ENCODE measurements at places on chromosomes 3 and 15. TPM values are rescaled to one million over a fixed set of nuclear protein-coding genes. Genes with fewer than 3 reads are reported as not detected.

- no peak for DNase-seq
These were observed 1.6 kb downstream of the EIF4A2 start for GRCh38 chr3:186784820-186785494.

HTR3E gene
- not detected for total RNA-seq

DNA sequence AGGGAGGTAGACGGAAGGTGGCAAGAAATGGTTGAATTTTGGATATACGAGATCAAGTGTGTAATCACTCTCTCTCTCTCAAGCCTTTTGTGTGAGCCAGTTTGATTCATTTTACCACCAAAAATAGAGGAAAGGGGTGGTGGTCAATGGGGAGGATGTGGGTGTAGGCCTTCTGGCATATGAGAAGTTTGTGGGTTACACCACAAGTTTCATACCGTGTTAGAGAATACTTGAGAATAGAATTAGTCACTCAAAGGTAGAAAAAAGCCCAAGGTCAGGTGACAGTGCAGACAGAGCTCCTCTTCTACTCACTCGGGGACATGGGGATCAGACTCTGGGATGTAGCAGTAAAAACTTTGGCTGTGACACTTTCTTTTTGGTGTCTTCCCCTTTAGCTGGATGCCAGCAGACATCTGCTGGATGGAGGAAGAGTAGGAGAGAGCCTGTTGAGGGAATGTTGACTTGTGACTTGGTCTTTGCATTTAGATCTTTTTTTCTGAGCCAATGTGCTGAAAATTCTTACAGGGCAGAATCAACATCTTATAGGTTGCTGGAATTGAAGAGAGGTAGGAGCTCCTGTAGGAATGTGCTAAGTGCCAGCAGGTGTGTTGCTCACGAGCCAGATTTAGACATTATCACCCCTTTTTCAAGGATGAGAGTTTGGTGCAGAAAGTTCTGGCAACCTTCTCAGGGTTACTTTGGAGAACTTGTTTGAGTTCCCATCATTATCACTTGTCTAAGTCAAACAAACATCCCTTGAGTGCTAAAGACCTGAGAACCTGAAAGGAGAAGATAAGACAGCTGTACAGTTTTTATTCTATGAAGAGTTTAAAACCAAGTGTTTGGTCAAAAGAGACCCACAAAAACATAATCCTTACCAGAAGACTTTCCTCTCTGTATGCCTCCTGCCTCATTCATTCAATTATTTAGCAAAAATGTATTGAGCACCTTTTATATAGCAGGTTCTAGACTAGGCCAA lies 43.9 kb upstream of the RYK start:
- no peak for DNase-seq

C2CD4B gene
- 0.22 TPM for total RNA-seq

DNA sequence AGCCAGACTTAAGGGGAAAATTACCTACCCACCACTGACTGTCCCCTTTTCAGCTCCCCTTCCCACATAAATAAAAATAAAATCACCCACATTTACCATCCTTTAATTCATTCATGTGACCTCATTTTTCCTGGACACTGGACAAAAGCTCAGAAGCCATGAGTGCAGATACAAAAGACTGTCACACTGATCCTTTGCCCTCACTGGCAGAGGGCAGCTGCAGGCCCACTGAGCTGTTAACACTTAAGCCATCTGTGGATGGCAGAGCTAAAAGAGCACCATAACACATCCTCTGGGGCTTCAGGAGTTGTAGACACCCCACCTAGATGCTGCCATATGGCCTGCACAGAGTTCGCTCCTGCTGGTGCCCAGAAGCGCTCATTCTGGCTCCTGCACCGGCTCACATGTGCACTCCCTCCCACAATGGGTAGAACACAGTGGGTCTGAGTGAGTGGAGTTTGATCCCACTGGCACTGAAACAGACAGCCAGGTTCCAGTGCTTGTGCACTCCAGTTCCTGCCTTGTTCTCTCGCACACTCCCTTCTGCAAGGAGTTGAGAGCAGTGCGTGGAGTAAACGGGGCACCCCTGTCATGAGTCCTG lies 38.8 kb downstream of the EDC3 start:
- no peak for DNase-seq

DNA sequence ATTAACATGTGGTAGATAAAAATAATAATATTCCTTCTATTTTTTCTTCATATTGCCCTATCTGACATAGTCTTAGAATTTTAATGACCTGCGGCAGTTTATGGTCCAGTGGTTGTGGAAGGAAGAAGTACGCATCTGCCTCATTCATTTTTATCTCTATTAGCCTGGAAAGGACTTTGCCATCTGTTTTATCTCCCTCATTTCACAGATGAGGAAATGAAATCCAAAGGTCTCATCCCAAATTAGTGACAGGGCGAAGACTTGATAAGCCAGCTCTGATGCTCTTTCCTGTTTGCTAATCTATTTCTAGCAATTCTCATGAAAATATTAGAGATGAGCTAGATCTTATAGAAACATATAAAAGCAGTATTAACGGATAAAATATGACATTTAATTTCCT lies 113.3 kb downstream of the KLHL25 start:
- no peak for DNase-seq

SMAD6 gene
- total RNA-seq, result 6.0 TPM

- DNase-seq, result no peak
These were observed 10.0 kb upstream of the EHD4 start for GRCh38 chr15:41982133-41982930.

LNP1 gene
- total RNA-seq, result 4.1 TPM

LSAMP gene
- 0.66 TPM for total RNA-seq

DISP2 gene
- 0.59 TPM for total RNA-seq

- DNase-seq, result no peak
These were observed 393.5 kb downstream of the RSL24D1 start for GRCh38 chr15:54803134-54803808.

SLC28A1 gene
- total RNA-seq, result not detected

DNA sequence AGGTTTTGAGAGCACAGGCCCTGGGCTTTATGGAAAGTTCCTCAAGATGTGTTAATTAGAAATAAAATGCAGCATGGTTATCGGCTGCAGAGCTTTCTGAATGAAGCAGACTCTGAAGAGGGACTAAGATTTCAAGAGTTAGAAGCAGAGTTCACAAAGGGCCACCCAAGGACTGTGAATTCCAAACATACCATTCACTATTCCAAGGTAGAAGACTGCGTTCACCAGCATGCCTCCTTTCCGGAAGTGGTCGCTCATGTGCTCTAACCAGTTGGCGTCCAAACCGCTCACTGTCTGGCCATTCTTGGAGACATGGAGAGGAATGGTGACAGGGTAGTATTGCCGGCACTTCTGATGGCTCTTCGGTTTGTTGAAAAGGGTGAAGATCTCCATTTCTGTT lies 104.9 kb downstream of the OXNAD1 start:
- DNase-seq, result peak; percentile 54

- DNase-seq, result no peak
These were observed 5.5 kb upstream of the LEKR1 start for GRCh38 chr3:156820692-156821080.

- no peak for DNase-seq
These were observed 231.2 kb downstream of the ATP8B4 start for GRCh38 chr15:49887659-49888322.

DNA sequence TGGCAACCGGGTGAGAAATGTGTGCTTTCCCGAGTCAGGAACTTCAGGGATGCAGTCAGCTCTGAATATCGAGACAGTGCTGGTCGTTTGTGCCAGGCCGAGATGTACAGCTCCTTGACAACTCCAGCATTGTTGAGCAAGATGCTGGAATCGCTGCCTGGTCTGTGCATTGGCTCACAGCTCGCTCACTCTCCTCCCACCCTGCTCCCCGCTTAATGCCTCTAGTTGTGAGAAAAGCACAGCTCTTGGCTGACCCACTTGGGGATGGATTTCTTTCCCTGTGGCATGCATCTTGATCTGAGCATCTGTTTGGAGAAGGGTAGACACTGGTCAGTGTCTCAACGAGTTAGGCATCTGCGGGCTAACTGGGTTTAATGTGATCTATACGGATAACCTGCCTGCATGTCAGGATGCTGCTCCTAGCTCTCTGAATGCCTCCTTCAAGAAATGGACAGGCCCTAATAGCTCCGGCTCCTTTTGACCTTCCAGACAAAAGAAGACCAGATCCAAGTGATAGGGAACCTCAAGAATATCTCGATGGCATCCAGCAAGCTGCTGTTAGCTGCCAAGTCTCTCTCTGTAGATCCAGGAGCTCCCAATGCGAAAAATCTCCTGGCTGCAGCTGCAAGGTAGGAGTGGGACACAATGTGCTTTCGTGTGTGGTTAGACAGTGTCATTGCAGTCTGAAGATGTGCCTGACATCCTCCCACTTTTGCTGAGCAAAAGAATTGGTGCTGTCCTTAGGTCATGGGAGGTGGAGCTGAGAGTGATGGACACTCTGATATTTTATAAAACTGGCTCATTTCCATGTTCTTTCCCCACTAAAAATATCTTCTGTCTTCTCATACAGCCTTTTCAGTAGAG lies 302.2 kb upstream of the TPM1 start:
- no peak for DNase-seq

All from H9 (cell line).